ENCODE measurements at places on chromosomes 3 and 15.

DNA sequence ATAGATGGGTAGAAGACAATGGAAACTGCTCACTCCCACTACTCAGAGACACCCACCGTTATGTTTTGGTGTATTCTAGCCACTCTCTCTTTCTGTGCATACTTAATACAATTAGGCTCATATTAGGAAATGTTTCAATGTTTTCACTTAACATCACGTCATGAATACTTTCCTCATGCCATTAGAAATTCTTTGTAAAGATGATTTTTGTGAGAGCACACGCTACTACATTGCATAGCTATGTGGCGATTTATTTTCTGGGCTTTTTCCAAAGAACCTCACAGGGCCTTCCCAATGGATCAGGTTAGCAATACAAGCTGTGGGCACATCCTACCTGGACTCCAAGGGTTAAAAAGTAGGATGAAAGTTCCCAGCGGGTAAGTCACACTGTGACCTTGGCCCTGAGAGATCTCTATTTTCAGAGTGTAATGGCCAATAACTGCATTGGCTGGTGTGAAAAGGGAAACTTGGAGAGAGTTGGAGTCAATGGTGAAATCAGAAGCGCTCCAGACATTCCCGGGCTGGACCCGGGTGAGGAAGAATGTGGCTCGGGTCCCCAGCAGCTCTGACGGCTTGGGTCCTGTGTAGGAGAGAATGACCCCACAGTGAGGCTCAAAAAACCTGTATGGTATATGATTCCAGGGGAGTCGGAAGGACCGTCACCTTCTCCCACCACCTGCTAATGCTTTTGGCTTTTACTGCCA, 25.8 kb upstream of the TGM5 start:
- no peak for DNase-seq

DNA sequence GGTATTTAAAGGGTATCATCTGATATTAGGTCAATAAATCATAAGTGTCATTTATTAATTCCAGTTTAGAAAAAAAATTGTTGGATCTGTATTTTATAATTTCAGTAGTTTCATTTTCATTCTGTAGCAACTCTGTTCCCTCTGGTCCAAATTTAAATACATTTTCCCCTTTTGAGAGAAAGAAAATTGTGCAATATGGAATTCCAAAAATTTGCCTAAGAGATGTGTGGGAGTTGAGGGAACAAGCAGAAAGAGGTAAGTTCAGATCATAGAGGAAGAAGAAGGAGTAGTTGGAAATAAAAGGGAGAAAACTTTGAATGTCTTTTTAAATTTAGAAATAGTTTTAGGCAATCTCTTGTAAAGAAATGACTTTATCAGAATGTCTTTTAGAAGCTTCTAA, 48.9 kb upstream of the MME start:
- no peak for DNase-seq

- DNase-seq, result no peak
Observed at GRCh38 chr3:2655229-2655701, 454.9 kb downstream of the IL5RA start.

DNA sequence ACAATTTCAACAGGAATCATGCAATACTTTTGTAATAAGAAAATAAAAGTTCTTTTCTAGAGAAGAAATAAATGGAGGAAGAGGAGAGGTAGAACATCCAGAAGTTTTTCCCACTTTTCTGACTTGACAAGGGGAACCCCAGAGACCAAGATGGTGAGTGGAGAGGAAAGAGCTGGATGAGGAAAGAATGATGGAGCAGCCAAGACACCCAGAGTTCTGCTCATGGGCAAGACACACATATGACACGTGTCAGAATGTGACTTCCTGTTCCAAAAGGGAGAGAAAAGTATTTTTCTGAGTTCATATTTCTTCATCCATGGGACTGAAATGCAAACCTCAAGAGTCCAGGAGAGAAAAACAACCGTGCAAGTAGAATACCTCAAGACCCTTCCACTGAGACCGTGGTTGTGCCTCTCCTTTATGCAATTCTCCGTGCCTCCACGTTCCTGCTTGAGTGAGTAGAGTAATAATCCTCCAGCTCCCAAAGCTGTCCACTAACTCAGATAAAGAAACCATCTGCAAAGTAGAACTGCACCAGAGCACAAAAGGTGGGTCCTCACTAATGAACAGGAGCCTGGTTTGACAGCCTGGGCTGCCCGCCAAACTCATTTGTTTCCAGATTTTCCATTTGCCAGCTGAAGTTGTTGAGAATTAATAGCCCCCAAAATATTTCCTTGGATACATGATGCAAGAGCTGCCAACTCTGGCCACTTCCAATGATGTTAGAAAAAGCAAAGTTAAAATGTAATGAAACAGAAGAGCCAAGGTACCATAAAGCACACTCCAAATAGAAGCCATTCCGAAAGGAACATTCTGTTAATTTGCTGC, 272.6 kb upstream of the IGF1R start:
- DNase-seq, result no peak

GRCh38 chr3:141170678-141171295, 60.8 kb upstream of the PXYLP1 start:
- no peak for DNase-seq

GRCh38 chr3:45269952-45270351, 43.9 kb upstream of the TMEM158 start:
- DNase-seq, result no peak

GRCh38 chr3:100776097-100776729, 66.9 kb downstream of the TFG start:
- no peak for DNase-seq

DNA sequence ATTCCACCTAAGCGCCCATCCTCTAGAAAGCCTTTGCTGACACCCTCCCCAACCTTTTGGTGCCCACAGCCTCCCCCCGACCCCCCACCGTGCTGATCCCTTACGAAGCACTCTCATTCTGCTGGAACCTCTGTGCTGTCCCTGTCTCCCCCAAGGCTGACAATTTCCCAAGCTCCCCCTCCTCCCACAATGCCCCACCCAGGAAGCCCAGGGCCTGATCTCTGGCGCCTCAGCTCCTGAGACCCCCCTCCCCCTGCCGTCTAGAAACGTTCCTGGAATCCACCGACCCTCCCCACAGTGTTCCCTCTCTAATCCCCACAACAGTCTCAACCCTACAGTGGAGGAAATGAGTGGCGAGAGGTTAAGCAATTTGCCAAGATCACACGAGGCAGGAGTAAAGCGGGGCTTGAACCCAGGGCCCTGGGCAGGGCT, 18.3 kb downstream of the MYL3 start:
- no peak for DNase-seq

- DNase-seq, result no peak
Observed at GRCh38 chr3:158768881-158769543, 32.8 kb upstream of the MFSD1 start.

DNA sequence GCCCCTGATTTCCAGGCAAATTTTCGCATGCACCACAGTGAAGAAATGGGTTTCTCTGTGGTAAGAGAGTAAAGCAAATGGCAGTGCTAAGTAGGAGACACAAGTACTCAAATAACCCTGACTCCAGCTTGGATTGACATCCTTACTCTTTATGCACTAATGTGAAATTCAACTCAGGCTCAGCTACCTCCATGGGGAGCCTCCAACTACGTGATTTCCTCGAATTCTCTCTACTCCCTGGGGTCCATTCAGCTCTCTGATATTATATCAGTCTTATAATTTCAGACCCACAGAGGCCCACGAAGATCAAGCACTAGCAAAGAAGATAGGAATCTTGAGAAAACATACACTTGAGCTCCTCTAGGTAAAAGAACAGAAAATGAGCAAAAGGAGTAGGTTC, 407.6 kb upstream of the CCDC54 start:
- no peak for DNase-seq

DNA sequence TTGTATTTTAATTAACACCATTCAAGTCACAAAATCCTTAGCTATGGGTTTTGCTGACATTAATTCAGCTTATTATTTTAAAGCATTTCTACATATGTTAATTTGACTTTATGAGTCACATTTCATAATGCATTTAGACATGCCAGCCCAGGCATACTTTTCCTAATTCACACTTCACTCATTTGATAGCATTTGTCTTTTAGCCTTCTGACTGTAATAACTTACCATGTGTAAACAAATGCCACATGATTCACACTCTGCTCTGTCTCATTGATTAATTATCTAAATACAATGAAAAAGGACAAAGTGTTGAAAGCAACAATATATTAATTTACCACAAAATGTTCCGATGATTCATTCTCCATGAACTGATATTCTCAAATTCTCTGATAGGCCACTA, 927.8 kb upstream of the EPHA6 start:
- DNase-seq, result no peak

- DNase-seq, result no peak
Observed at GRCh38 chr15:39290711-39291435, 290.0 kb upstream of the THBS1 start.

DNA sequence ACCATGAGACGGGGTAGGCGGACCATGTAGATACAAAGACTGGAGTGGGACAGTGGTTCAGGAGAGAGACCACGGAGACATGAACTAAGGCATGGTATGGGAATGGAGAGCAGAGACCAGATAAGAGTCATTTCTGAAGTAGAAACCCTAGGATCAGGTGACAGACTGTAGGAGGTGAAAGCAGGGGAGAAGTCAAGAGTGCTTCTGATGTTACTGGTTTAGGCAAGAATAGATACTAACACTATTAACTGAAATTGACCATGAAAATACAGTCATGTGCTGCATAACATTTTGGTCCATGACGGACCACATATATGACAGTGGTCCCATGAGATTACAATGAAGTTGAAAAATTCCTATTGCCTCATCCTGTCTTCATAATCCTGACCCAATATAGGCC, 41.7 kb downstream of the RASGRP1 start:
- DNase-seq, result no peak

- DNase-seq, result no peak
Observed at GRCh38 chr3:143170074-143170473, 50.5 kb downstream of the CHST2 start.

DNA sequence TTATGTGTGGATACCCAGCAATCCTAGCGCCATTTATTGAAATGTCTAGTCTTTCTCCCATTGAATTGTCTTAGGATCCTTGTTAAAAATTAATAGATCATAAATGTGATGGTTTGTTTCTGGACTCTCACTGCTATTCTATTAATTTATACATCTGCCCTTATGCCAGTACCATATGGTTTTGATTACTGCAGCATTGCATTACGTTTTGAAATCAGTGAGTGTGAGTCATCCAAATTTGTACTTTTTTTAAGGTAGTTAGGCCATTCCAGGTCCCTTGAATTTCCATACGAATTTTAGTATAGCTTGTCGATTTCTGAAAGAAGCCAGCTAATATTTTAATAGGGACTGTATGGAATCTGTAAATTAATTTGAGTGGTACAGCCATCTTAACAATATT, 648.6 kb upstream of the ZNF385D start:
- DNase-seq, result no peak

GRCh38 chr3:177251755-177252154, 54.5 kb upstream of the TBL1XR1 start:
- no peak for DNase-seq

DNA sequence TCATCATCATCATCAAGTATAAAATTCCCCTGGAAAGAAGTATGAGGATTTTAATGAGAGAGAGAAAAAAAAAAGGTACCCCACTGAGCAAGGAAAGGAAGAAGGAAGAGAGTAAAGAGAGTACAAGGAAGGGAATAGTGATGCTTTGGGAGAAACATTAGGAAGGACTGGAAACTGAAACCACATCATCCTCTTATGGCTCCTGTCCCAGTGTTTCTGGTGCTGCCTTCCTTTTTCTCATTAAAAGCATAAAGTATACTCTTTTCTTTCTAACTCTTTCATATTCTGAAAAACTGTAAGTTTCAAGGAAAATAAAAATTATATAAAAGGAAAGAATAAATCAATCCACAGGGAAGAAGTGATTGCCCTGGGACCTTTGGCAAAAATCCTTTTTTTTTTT, 616.4 kb upstream of the CBLB start:
- DNase-seq, result no peak

DNA sequence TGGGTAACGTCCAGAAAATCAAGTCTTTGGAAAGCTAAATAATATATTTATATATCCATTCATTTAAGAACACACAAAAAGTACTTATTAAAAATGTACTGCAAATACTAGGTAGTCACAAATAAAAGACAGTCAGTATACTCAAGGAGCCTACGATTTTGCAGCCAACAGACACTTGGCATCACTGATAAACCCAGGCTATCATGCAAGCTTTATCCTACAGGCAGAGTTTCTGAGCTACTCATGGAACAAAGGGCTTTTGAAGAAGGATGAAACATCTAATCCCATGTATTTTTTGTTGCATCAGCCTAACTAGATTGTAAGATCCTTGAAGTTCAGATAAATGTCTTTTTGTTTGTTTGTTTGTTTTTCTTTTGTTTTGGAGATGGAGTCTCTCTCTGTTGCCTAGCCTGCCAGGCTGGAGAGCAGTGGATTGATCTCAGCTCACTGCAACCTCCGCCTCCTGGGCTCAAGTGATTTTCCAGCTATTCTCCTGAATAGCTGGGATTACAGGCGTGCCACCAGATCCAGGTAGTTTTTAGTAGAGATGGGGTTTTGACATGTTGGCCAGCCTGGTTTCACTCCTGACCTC, 319.4 kb upstream of the MDFIC2 start:
- no peak for DNase-seq

DNA sequence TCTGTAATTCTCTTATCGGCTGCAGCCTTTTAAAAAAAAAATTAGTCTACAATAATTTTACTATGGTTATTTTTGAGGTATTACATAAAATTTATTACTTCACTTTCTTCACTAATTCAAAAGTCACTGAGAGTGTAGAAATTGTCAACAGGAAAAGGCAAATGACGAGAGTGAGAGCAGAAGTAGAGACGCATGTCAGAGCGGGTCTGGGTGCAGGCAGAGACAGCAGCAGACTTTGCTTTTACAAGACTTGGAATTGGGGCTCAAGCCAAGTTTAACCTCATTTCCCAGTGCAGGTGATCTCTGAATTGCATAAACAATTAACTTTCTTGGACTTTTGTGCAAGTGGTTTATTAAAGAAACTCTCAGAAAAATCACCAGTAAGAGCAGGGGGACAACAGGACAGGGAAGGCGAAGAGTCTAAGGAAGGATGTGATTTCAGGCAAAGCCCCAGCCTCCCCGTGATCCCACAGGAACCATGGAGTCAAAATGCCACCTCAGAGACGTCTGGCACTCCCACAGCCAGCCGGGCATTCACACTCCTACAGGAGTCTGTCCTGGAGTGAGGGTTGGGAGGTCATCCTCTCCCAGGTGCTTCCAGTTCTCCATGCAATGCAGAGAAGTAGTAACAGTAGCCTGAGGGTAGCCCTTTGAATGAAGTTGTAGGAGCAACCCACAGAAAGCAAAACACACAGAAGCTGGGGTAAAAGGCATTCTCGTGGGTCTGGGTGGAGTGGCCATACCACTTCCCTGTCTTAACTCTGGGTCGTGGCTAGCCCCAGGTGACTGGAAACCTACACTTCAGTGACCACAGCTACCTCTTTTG, 274.0 kb upstream of the TGFBR2 start:
- DNase-seq, result no peak

GRCh38 chr15:78550815-78551214, 10.6 kb downstream of the PSMA4 start:
- no peak for DNase-seq

All from NCI-H1694 treated with DMSO at 0.1 percent for 48 hours (cell line).